ENCODE measurements at places on chromosomes 1 and 21.
A peak's percentile ranks its signal among the peaks of the same experiment; 100 is the strongest.

DNA sequence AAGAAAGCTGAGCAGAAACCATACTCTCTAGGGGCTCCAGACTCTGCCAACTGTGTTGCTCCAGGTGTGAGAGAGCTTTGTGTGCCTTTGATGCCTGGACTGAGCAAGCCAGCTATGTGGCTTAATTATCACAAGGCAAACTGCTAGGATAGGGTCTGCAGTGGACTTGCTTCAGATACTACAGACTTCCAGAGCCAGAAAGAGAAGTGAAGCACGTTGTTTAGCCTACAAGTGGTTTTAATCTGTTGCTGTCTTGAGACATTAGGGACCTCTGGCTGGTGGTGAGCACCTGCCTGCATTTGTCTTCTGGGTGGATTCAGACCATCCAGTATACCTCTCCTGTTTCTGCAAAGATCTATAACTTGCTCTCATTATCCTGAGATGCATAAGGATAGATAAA lies 353.4 kb upstream of the PLXNA2 start:
- DNase-seq: peak; percentile 14

DNA sequence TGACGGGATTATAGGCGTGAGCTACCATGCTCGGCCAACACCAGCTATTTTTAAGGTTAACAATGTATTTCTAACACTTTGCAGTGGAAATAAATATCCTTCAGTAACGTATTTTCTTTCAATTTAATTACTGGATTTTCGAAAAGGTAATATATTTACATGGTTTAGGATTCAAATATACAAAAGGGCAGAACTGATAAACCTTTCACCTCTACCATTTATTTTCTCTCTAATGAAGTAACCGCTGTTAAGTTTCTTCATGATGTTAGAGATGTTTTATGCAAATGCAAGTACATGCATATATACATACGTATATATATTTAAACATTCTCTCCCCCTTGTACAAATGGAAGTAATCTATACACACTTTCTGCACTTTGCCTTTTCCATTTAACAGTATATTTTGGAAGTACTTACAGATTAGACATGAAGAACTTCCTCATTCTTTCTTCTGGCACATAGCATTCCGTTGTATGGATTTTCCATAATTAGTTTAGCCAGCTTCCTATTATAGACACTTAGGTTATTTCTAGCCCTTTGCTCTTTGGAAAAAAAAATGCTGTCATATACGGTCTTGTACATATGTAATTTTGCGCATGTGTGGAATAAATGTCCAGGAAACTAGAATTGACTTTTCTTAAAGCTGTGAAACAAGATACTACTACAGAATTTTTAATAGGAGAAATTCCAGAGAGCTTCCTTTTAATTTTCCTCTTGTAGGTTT lies 14.9 kb upstream of the HJV start:
- DNase-seq: peak; percentile 70

DNA sequence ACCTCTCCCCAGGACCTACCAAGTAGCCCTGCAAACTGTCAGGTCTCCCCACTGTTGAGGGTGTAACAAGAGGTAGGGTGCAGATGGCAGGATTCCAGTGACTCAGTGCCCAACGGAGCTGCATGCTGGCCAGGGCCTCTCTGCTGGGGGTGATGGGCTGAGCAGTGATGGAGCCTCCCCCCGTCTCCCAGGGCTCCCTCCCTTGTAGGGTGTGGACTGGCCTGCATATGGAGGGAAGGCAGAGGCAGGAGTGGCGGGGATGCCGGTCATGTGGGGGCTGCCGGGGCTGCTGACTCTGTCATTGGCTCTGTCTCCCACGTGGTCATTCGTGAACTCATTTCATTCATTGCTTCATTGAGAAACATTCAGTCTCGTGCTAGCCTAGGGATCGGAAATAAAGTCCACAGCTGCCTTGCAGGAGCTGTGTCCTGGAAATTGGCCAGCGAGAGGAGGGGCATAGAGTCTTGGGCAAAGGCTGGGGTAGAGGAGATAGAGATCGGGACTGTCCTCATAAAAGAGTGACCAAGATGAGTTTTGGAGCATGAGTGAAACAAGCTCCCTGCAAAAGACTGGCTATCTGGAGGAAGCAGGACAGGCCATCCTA lies 22.9 kb upstream of the DISP3 start:
- DNase-seq: no peak

- no peak for DNase-seq
These were observed 28.1 kb downstream of the A3GALT2 start for GRCh38 chr1:33292726-33293340.

Measured in NCI-H1417 (cell line).